Ecto neural progenitor cell (in vitro differentiated cells): ENCODE measurements at places on chromosomes 3 and 15.

DNA sequence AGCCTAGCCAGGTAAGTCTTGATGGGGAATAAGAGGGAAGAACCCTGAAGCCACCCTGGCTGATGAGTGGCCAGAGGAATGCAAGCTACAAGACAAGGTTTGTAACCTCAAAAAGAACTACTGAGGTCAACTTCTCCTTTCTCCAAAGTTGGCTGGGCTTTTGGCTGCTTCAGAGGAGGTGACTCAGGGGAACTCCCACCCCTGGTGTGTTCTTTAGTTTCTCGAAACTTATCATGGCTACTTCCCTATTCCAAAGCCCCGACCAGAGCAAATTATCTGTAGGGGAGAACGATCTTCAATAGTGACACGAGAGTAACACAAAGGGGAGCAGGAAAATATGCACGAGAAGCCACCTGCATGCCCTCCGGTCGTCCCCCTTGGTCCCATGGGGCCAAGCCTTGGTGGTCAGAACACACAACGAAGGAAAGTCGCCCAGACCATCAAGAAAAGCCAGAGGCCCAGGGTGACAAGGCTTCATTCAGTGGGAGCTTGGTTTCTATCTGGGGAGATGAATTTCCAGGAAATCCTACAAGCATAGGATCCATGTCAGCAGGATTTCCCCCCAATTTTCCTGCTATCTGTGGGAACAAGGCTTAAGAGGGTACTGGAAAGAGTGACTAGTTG is 6.5 kb upstream of the BCL2A1 start:
- no peak for DNase-seq

DNA sequence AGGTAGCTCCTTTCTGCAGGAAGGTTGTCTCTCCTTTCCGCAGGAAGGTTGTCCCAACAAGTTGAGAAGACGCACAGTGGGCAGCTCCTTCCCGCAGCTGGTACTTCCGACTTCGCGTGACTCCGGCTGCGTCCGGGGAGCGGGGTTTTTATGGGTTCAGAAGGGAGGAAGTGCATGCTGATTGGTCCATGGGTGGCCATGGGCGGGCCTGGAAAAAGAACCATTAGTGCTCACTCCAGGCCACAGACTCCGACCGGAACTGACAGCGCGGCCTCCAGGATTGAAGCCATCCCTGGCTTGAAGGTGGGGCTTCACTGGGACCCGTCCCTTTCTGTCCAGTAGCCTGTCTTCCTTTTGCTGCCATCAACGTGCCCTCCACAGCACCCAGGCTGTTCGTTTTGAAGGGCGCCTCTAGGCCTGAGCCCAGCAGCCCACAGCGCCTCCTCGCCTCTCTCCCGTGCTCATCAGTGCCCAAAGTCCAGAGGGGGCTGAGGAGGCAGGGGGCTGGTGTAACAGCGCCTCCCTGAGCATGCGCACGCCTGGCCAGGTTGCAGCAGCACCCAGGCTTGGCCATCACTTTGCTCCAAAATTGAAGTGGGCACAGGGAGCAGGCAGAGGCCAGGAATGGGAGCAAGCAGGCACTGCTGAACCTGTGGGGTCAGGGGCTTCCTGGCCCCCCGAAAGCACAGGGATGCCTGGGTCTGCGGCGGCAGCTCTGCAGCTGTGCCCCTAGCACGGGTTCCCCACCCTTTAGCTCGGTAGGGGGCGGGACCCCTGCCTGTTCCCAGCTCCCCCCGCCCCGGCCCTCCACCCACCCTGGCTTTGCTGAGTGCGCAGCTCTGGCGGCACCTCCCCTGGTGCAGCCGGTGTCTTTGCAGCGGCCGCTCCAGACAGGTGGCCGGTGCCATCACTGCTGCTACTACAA is 330.6 kb upstream of the MCTP2 start:
- no peak for DNase-seq

DNA sequence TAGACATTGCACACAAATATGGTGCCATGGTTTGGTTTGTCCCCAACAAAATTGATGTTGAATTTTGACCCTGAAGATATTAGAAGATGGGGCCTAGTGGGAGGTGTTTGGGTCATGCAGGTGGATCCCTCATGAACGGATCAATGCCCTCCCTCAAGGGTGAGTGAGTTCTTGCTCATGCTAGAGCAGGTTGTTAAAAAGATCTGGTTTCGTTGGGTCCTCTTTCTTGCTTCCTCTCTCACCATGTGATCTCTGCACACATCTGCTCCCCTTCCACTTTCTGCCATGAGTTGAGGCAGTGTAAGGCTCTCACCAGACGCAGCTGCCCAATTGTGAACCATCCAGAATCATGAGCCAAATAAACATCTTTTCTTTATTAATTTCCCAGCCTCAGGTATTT is 87.8 kb upstream of the MDFIC2 start:
- DNase-seq, result no peak

- no peak for DNase-seq
Measured at GRCh38 chr3:98531622-98532274, at the start of gene GPR15. TSS of gene GPR15 (plus strand) at chr3:98531978. CDS start at chr3:98532034, 56 bp downstream.

DNA sequence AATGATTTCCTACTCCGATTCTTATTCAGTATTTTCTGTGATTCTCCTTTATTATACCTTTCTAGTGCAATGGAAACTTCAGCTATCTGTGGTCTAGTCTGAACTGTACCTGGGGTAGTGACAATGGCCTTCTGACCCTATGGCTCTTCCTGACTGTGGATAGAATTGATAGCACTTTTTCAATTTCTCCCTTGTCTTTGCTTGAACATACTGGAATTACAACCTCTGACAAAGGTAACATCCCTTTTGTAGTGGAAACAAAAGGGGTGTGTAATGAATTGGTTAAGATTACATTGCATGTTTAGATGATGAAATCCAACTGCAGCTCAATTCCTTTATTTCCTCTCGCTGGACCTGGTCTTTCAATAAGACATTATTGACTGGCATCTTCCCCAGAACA is 21.0 kb upstream of the SOX2 start:
- DNase-seq, result no peak
